ENCODE measurements at places on chromosomes 4 and X. TPM values are rescaled to one million over a fixed set of nuclear protein-coding genes. Genes with fewer than 3 reads are reported as not detected.

DNA sequence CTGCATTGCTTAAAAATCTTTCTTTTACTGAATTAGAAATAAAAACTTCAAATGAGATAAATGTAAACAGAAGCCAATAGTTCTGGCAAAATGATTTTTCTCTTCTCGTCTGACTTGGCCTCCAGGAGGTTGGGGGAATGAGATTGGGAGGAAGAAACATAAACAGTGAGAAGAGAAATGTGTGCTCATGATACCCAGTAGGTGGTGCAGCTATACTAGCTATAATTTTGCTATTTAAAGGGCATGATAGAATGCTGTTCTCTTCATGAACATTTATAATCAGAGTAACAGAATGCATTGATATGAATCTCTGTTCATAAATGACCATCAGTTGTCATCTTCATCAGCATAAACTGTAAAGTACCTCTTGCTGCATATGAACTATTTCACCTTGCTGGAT lies 85.5 kb downstream of the TACR3 start:
- no peak for DNase-seq

DNA sequence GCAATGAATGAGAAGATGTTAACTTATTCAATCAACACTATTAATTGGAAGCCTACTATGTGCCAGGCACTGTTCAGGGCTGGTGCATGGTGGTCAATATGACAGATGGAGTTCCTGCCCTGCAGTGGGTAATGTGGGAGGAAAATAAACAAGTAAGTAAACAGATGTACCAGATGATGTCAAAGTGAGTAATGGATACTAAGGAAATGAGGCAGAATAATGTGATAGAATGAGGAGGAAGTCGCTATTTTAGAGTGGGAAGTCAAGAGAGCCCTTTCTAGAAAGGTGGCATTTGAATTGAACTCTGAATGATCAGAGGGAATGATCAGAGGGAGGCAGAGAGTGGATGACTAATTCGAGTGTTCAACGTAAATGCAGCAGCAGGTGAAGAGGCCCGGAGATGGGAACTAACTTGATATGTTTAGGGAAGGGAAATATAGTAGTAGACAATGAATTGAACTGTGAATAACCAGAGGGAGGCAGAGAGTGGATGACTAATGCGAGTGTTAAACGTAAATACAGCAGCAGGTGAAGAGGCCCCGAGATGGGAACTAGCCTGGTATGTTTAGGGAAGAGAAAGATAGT lies 48.3 kb downstream of the HMGB3 start:
- no peak for DNase-seq

- no peak for DNase-seq
Measured at GRCh38 chr4:142378179-142378578, 467.9 kb downstream of the INPP4B start.

GRCh38 chrX:11890836-11891514 lies 132.9 kb downstream of the MSL3 start:
- no peak for DNase-seq

- DNase-seq: peak; percentile 46
Measured at GRCh38 chrX:72131317-72132294, at the start of gene RTL5. Gene RTL5 (minus strand): TSS chrX:72131915.

GRCh38 chr4:8409264-8410065 lies 31.1 kb downstream of the ACOX3 start:
- DNase-seq: peak; percentile 91

DNA sequence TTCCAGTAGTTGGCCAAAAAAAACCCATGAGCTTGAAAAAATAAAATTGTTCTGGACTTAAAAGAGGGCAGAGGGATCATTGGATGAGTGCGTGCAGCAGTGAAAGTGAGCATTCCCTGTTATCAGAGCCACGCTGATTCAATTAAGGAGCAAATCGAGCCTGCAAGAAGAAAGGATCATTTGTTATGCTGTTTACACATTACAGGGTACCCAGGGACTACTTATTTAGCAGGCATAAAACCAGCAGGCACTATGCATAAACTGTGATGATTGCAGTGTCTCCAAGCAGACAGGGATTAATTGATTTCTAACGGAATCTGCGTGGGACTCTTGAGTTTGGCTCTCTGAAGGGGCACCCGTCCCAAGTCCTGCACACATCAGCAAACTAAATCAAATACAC lies 83.5 kb downstream of the SHOX start:
- no peak for DNase-seq

Gene MAGEB6
- total RNA-seq: not detected

Gene FAM193A
- 30.0 TPM for total RNA-seq

All from activated CD8-positive, alpha-beta memory T cell treated with anti-CD3 and anti-CD28 coated beads, Interleukin-2, amount 10 ng/mL, durations not matched to agents 7 days and 5 days (primary cell).